ENCODE measurements at places on chromosomes 16 and 17.

GRCh38 chr16:80200079-80200478, 340.7 kb upstream of the DYNLRB2 start:
- no peak for DNase-seq

DNA sequence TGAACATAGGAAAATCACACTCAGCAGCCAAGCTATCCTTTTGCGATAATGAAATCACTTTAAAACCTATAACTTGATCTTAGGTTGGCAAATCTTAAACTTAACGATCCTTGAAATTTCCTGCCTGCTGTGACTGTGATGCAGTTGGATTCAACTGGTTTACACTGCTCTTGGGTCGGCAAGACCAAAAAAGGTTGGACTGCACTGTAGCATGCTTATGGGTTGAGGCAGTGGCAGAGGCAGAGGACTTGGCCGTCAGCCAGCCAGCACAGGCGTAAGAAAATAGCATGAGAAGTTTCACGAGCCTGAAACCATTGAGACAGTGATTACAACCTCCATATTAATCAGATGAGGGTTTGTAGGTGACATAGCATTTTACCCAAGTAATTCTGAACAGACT, 21.4 kb downstream of the WSB1 start:
- no peak for DNase-seq

GRCh38 chr17:14745541-14745940, 444.7 kb downstream of the HS3ST3B1 start:
- DNase-seq = no peak

- DNase-seq = no peak
These were observed 24.6 kb downstream of the TBCD start for GRCh38 chr17:82776454-82776853.

DNA sequence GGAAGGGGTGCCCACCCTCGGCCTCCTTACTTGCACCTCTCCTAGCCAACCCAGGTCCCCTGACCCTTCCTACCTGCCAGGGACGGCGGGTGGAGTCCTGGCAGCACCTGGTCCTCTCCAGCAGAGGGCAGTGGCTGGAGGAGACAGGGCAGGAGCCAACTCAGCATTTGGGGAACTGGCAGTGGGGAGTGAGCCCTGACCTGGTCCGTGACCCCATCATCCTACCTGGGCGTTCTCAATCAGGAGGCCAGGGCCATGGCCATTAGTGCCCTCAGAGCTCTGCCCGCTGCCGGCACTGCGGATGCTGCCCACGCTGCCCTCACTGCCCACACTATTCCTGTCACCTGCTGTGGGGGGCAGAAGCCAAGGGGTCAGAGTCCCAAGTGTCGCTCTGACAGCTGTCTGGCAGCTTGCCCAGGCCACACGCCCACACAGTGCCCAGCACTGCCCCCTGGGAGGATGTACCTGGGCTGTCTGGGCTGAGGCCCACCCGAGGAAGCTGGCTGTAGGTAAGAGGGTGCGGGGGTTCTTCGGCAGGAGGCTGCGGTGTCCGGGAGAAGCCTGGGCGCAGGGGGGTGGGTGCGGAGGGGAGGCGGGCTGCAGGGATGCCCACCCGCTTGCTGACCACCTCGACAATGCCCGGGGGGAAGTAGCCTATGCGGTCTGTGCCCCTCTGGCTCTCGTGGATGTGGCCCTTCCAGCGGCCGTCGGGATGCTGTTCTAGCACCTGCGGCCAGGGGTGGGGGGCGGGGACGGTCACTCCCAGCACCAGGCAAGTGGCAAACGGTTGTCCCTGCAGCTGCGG, 10.8 kb downstream of the CASKIN2 start:
- peak; percentile 43 for DNase-seq

GRCh38 chr17:76588182-76588581, 2.5 kb upstream of the ST6GALNAC2 start:
- DNase-seq = no peak

- DNase-seq = no peak
These were observed 46.2 kb upstream of the NOL11 start for GRCh38 chr17:67671493-67671892.

DNA sequence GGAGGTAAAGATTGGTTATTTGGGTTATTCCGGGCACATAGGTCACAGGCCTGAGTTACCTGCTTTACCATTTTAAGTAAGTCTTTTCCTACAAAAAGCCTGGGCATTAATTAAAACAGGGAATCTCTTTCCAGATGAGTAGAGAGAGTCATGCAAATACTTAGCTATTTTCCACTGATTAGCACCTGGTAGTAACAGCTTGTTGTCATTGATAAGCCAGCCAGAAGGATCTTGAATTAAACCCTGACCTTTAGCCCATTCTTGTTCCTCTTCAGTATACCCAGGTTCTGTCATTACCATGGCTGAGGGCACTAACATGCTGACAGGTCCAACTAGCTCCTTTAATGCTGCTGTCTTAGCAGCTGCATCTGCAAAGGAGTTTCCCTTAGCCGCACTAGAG, 44.4 kb upstream of the ARL4D start:
- DNase-seq = no peak

DNA sequence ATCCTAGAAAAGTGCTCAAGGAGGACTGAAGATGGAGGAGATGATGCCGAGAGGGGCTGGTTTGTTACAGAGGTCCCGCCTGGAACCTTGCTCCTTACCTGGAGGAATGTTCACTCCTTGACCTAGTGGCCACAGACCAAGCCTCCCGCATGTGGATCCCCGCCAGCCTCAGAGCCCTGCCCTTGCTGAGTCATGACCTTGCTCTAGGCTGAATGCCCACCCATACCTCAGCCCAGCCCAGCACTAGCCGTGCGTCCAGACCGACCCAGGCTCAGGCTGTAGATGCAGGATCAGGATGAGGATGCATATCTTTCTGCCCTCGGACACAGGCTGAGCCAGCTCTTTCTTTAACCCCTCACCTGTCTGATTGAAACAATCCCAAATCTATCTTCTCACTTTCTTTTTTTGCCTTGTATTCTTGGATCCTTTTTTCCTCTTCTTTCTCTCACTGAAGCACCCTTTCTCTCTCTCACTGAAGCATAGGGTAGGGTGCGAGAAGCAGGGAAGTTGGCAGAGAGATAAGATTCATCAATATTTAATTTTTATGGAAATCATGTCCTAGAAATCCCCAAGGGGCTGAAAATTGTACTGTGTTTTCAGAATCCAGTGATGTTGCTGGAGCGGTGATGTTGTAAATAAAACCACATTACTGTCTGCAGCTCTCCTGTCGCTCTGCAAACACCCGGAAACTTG, 34.9 kb downstream of the WSCD1 start:
- DNase-seq = no peak

GRCh38 chr17:12007466-12007865, 10.2 kb upstream of the ZNF18 start:
- DNase-seq = no peak

DNA sequence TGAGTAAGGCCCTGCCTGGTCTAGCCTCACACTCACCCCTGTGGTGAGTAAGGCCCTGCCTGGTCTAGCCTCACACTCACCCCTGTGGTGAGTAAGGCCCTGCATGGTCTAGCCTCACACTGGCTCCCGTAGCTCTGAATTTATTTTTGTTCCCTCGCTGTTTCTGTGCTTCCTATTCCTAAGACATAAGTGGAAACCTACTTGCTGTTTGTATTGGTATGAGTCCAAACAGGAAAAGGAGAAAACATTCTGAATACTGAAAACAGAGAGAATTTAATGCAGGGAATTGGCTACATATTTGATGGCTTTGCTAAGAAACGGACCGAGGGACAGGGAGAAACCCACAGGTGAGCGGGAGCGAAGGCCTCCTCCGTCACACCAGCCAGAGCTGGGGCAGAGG, 267.8 kb downstream of the FOXL1 start:
- no peak for DNase-seq

GRCh38 chr17:79622776-79623175, 11.9 kb upstream of the RBFOX3 start:
- DNase-seq = no peak

GRCh38 chr17:49061524-49061943, 64.3 kb downstream of the IGF2BP1 start:
- no peak for DNase-seq

GRCh38 chr17:38791162-38791561, 8.2 kb downstream of the PIP4K2B start:
- no peak for DNase-seq

DNA sequence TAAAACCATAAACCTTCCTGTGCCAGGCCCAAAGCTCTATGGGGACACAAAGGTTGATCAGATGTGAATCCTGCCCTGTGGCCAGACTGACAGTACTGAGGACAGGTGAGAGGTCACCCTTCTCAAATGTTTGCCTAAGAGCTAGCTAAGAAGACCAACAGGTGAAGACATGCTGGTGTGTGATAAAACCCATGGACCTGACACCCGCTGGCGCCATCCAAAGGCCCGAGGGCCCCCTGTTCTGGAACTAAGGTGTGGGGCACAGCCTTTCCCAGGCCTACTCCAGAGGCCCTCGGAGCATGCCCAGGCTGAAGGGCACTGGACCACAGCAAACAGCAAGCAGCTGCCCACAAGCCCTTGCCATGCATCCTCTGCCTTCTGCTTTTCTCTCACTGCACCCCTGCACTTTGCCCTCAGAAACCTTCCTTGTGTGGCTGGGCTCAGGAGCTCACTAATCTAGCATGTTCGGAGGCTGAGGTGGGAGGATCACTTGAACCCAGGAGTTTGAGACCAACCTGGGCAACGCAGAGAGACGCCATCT, 5.2 kb upstream of the CDK3 start:
- DNase-seq = no peak

DNA sequence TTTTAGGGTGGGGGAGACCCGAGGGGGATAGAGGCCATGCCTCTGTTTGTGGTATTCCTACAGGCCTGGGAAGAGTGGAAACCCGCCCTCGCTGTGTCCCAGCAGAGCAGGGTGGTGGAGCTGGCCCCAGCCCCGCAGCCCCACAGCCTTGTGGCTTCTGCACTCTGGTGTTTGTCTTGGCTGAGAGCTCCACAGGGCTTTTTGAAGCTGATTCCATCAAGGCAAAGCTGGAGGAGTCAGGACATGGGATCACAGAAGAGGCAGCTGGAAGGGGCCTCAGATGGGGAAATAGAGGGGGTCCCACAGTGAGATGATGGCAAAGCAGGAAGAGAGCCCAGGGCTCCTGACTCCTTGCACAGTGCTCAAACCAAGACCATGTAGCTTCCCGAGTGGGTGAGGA, 5.0 kb upstream of the WFIKKN2 start:
- no peak for DNase-seq

DNA sequence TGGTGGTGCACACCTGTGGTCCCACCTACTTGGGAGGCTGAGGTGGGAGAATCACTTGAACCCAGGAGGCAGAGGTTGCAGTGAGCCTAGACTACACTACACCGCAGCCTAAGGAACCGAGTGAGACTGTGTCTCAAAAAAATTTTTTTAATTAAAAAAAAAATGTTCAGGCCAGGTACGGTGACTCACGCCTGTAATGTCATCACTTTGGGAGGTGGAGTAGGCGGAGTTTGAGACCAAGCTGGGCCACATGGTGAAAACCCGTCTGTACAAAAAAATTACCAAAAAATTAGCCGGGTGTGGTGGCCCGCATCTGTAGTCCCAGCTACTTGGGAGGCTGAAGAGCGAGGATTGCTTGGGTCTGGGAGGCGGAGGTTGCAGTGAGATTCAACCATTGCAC, 3.6 kb upstream of the FAM222B start:
- no peak for DNase-seq

- DNase-seq = no peak
These were observed 287.9 kb downstream of the FTO start for GRCh38 chr16:53991754-53992378.

- DNase-seq = no peak
These were observed 21.8 kb downstream of the PEMT start for GRCh38 chr17:17569691-17570090.

DNA sequence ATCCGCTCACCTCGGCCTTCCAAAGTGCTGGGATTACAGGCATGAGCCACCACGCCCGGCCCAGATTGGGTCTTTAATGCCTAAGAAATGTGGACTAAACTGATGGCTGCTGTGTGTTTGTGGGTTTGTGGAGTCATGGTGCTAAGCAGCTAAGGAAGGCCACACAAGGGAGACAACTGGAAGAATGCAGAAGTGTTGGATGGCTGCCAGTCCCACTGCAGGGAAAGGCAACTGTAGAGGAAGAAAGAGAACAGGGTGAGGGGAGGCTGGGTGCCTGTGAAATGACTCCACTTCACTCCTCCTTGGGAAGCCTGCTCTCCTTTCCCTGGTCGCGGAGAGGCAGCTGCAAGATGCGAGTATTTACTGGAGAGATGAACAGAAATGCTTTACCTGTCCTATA, 23.5 kb upstream of the SIAH1 start:
- no peak for DNase-seq

- DNase-seq = no peak
These were observed 30.5 kb downstream of the GPT2 start for GRCh38 chr16:46914556-46915201.

DNA sequence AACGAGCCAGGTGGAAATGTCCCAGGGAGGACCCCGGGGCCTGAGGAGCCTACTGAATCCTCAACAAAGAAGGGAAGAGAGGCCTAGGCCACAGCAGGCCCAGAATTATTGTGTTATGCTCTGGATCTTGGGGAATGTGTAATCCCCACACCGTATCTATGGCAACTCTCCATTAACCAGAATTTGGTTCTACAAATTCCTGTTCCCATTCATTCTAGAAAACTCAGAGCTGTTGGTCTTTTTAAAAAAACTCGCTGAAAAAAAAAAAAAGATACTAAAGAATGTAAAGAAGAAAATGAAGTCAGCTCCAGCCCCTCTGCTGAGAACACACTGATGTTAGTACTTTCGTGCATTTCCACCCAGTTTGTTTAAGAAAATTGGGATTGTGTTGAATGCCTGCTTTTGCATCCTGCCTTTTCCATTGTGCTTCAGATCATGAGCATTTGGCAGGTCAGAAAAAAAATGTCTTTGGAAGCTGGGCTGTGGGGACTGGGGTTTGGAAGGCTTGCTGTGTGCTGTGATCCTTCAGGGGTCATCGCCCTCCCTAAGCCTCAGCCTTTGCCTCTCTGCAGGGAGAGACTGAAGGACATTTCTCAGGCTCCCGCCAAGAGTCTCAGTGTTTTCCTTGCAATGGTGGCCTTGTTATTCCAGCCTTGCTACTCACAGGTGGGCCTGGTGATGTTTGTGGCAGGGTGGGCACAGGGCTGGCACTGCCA, 69.5 kb downstream of the SREBF1 start:
- no peak for DNase-seq

- no peak for DNase-seq
These were observed 33.2 kb upstream of the ABCC11 start for GRCh38 chr16:48280546-48280945.

DNA sequence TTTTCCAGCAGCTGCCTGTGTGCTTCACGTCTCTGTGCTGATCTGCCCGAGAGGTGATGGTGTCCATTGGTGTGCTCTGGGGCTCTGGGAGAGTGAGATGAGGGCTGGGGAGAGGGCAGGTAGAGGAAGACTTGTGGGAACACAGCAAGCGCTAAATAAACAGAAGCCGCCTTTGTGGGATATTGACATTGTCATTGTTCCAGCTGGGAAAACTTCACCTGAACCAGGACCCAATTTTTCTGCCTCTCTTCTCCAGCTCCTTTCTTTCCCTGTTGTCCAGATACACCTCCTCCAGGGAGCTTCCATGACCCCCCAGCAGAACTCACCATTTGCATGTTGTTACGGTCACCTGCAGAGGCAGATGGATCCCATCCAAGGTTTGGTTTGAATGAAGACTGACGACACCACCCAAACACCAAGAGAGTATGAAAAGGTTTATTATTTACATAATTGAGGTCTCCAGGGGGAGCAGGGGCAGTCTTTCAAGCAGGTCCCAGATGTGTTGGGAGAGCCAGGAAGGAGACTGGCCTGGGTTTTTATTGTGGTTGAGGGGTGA, 3.6 kb upstream of the ITGA3 start:
- DNase-seq = no peak

Data from endothelial cell (in vitro differentiated cells).